ENCODE measurements at places on chromosomes 4 and X. TPM values are rescaled to one million over a fixed set of nuclear protein-coding genes. Genes with fewer than 3 reads are reported as not detected.

- H3K36me3 ChIP-seq: no peaks in the 10 kb centered on the region
- H3K4me3 ChIP-seq: no peak overlapping the region
- H3K27me3 ChIP-seq: no peaks in the 10 kb centered on the region
- no peak for DNase-seq
- no peak overlapping the region for H3K27ac ChIP-seq
These were observed 101.2 kb downstream of the AFF1 start for GRCh38 chr4:87035881-87036509.

- H3K4me1 ChIP-seq: peaks cover 3% of the 10 kb centered on the region
- no peak overlapping the region for H3K4me3 ChIP-seq
- H3K36me3 ChIP-seq: no peaks in the 10 kb centered on the region
- no peaks in the 10 kb centered on the region for H3K27me3 ChIP-seq
These were observed 4.4 kb downstream of the LRCH2 start for GRCh38 chrX:115229337-115230003.

DNA sequence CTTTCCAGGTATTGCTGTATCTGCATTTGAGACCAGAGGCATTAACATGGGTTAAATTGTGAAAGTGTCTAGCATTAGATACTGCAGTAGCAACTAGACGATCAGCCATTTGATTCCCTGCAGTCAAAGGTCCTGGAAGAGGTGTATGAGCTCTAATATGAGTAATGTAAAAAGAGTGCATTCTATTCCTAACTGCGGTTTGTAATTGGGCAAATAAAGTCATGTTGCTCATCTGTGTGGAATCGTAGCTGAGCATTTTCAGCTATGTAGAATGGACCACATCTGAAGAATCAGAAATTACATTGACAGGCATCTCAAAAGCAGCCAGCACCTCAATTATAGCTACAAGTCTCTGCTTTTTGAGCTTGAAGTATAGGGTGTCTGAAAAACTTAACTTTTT is 157.6 kb downstream of the ZNF518B start:
- no peak overlapping the region for H3K4me3 ChIP-seq
- H3K27ac ChIP-seq: no peak overlapping the region
- H3K27me3 ChIP-seq: 0 out of 2 replicates have a peak, but pooled peaks cover 2% of the 10 kb centered on the region

DNA sequence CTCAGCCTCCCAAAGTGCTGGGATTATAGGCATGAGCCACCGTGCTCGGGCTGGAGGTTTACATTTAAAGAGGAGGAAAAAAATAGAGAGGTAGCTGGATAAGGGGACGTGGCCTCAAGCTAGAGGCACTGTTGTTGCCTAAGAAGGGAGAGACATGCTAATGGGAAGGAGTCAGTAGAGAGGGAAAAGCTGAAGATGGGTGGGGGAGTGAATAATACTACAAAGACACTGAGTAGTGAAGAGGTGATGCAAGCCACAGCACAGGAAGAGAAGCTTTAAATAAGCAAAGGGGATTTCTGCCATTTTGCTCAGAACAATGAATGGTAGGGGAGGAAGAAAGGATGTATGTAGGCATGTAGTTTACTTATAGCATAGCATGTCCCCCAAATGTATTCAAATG is 11.5 kb upstream of the AP1S2 start:
- no peaks in the 10 kb centered on the region for H3K36me3 ChIP-seq
- H3K4me1 ChIP-seq: no peaks in the 10 kb centered on the region
- DNase-seq: no peak
- H3K4me3 ChIP-seq: no peak overlapping the region

- peaks cover 3% of the 10 kb centered on the region for H3K4me1 ChIP-seq
- no peaks in the 10 kb centered on the region for H3K36me3 ChIP-seq
- DNase-seq: no peak
- H3K27ac ChIP-seq: no peak overlapping the region
- no peaks in the 10 kb centered on the region for H3K27me3 ChIP-seq
These were observed 51.2 kb upstream of the C1QTNF7 start for GRCh38 chr4:15376594-15376993.

The STS gene
- 7.7 TPM for total RNA-seq

- H3K4me1 ChIP-seq: no peaks in the 10 kb centered on the region
- no peaks in the 10 kb centered on the region for H3K27me3 ChIP-seq
- H3K27ac ChIP-seq: no peak overlapping the region
- no peak overlapping the region for H3K4me3 ChIP-seq
- no peaks in the 10 kb centered on the region for H3K36me3 ChIP-seq
- no peak for DNase-seq
These were observed 147.0 kb upstream of the ARHGEF9 start for GRCh38 chrX:63932006-63932405.

DNA sequence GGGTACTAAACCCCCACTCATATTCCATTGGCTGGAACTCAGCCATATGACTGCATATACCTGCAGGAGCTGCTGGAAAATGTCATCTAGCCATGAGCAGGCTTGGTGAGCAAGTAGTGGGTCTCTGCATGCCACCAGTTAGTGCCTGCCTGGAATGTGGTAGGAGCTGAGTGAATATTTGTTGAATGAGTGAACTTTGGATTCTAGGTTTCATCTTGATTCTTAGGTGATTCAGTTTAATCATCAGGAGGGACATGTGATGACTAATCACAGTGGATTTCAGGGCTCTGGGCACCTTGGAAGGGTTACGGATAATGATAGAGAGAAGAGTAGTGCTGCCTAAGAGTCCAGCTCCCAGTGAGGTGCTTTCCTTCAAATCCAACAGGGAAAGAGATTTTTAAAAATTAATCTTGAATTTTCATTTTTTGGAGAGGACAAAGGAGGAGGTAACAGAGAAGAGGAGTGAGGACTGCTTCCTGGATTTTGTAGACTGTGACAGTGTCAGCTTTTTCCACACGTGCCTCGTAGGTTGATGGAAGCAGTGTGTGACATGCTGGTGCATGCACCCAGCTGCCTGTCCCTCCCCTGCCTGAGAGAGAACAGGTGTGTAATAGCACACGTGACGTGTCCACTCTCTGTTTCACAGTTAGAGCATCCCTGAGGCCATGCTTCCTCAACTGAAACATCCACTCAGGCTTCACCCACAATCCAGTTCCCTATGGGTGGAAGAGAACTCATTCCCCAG is 30.4 kb downstream of the NHS start:
- H3K27me3 ChIP-seq: no peaks in the 10 kb centered on the region
- DNase-seq: no peak
- no peaks in the 10 kb centered on the region for H3K4me1 ChIP-seq
- H3K27ac ChIP-seq: no peak overlapping the region

DNA sequence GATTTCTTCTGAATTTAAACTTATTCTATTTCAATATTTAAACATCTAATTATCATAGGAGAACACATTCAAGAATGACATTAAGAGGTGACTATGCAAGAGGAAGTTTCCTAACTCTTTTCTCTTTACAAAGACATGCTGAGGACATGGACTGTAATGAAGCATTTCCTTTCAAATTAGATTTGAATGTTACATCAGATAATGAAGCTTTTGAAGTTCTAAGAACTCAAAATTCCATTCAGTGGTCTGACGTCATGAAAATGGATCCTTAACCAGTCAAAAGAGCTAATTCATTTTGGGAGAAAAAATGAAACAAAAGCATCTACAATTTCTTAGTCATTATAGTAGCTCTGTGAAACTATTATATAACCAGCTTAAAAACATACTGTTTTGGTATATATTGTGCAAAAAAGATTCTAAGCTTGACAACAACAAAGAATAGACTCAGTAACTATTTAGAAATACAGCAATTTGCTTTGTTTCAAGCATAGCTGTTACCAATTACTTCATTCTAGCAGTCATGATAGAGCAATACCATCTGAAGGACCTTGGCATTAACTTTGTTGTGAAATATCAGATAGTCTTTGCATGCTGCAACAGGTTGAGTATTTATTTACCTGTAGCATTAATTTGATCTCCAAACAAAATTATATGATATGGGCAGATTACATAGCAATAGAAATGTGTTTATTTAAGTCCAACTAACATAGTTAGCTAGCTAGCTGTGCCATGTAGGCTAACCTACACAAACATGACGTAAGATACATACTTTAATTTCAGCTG is 13.7 kb upstream of the DTHD1 start:
- DNase-seq: no peak
- H3K4me1 ChIP-seq: peaks cover 3% of the 10 kb centered on the region
- H3K36me3 ChIP-seq: no peaks in the 10 kb centered on the region
- no peaks in the 10 kb centered on the region for H3K27me3 ChIP-seq

GRCh38 chr4:74671080-74671698 is 123.1 kb downstream of the BTC start:
- no peak overlapping the region for H3K27ac ChIP-seq
- H3K4me1 ChIP-seq: no peaks in the 10 kb centered on the region
- H3K27me3 ChIP-seq: no peaks in the 10 kb centered on the region

GRCh38 chr4:45323453-45324058 is 597.2 kb upstream of the GNPDA2 start:
- DNase-seq: no peak
- H3K4me1 ChIP-seq: no peaks in the 10 kb centered on the region
- no peaks in the 10 kb centered on the region for H3K27me3 ChIP-seq
- no peak overlapping the region for H3K27ac ChIP-seq
- no peaks in the 10 kb centered on the region for H3K36me3 ChIP-seq
- no peak overlapping the region for H3K4me3 ChIP-seq

DNA sequence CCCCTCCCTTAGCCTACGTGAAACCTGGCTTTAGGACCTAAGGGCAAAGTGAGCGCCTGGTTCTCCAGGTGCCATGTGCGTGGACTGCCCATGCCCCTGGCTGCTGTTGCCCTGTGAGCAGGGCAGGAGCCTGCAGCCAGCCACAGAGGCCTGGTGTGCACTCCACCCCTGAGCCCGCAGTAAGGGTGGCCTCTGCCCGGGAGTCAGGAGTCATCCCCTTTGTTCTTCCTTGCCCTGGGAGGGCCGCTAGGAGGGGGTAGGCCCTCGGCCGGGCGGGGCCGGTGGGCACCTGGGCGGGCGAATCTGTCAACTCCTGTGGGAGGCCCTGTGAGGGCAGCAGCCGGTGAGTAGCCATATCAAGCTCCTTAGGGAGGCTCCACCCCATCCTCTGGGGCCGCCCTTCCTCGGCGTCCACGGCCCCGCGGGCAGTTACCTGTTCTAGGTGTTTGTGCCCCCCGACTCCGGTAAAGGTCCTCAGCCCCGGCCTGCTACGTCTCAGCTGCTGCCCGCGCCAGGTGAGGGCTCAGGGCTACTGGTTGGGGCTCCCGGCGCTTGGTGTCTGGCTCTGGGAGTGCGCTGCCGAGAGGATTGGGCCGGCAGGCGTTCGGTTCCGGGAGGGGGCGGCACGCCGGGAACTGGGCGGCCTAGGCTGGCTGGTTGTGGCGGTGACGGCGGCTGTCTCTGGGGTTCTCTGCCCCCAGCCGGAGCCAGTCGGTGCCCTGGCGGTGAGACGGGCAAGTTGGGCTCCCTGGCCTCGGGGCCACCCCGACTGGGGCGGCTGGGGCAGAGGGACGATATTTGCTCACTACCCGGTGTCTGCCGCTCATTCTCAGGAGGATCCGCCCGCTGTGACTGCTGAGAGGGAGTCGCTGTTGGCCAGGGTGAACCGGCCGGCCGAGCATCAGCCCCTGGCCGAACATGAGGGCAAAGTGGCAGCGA is 1060.2 kb downstream of the TECRL start:
- no peaks in the 10 kb centered on the region for H3K27me3 ChIP-seq
- no peaks in the 10 kb centered on the region for H3K36me3 ChIP-seq
- H3K4me1 ChIP-seq: no peaks in the 10 kb centered on the region
- no peak overlapping the region for H3K4me3 ChIP-seq
- DNase-seq: no peak
- H3K27ac ChIP-seq: no peak overlapping the region

DNA sequence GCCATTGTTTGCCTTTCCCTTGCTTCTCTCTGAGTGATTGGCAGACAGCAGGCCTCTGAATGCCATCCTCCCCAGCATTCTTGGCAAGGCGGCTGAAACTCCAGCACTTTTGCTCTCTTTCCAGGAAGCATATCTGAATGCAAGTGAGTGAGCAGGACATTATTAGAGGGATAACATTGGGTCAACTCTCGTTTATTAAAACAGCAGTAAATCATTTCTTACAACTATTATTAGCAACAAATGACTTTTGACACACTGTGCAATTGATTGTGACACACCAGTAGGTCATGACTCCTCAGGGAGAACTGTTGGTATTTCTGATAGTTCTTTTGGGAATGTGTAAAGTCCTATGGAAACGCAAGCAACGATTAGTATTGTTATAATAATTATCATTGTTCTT is 103.8 kb downstream of the EFNB1 start:
- no peak overlapping the region for H3K27ac ChIP-seq
- no peaks in the 10 kb centered on the region for H3K36me3 ChIP-seq
- no peaks in the 10 kb centered on the region for H3K4me1 ChIP-seq

- no peak for DNase-seq
- no peak overlapping the region for H3K4me3 ChIP-seq
- H3K27ac ChIP-seq: no peak overlapping the region
- H3K36me3 ChIP-seq: peaks cover 78% of the 10 kb centered on the region
- H3K27me3 ChIP-seq: no peaks in the 10 kb centered on the region
These were observed 60.4 kb downstream of the CCNI start for GRCh38 chr4:77015390-77015789.

The POLN gene
- 1.4 TPM for total RNA-seq

DNA sequence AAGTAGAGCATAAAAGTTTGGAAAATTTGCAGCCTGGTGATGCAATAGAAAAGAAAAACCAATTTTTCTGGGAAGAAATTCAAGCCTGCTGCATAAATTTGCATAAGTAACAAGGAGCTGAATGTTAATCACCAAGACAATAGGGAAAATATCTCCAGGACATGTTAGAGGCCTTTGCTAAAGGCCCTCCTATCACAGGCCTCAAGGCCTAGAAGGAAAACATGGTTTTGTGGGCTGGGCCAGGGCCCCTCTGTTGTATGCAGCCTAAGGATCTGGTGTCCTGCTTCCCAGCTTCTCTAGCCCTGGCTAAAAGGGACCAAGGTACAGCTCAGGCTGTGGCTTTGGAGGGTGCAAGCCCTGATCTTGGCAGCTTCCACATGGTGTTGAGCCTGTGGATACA is 6.2 kb upstream of the RTL3 start:
- no peaks in the 10 kb centered on the region for H3K27me3 ChIP-seq
- no peaks in the 10 kb centered on the region for H3K36me3 ChIP-seq
- H3K4me1 ChIP-seq: no peaks in the 10 kb centered on the region
- no peak overlapping the region for H3K4me3 ChIP-seq
- no peak overlapping the region for H3K27ac ChIP-seq
- DNase-seq: no peak

DNA sequence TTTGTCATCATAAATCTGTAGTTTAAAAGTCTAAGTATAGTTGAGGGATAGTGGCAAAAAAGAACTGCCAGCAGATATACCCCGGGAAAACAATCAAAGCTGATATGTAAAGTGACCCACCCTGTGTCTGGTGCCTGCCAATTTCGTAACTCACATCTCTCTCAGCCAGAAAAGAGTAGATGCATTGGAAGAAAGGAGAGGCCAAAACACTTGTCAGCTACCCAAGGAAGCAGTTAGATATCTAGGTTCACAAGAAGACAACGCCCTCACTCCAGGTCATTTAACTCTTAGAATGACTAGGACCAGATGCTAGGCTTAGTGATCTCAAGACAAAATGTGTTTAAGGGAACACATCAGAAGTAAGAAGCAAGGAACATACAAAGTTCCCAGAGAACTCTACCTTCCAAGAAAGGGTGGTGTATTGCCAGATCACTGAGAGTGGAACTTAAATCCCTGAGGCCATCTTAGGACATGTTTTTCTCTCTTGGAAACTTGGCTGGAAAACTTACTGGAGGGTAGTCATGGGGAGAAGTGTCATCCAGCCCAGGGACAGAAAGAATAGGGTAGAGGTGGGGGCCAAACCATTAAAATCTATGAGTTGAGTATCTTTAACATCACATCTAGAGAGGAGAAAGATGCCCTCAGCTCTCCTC is 125.9 kb downstream of the SHISA3 start:
- H3K36me3 ChIP-seq: no peaks in the 10 kb centered on the region
- peaks cover 10% of the 10 kb centered on the region for H3K27me3 ChIP-seq
- H3K4me1 ChIP-seq: no peaks in the 10 kb centered on the region
- H3K27ac ChIP-seq: no peak overlapping the region
- no peak for DNase-seq
- H3K4me3 ChIP-seq: no peak overlapping the region
